ENCODE measurements at places on chromosomes 5 and 9.

DNA sequence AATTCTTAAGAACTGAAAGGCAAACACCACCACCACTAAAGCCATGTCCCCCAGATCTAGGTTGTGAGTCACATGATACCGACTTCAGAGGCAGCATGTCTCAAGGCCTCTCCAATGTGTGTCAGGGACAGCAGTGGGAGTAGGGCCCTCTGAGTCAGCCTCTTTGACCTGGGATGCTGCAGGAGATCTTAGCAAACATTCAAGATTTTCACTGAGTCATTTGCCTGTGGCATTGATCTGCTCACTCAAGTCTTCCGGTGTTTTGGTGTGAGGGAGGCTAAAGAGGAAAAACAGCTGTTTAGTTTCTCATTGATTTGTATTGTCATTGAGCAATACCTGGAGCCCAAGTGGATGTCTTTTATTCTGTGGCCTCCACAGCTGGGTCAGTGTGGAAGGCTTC is 36.1 kb downstream of the TMC1 start:
- DNase-seq = no peak

DNA sequence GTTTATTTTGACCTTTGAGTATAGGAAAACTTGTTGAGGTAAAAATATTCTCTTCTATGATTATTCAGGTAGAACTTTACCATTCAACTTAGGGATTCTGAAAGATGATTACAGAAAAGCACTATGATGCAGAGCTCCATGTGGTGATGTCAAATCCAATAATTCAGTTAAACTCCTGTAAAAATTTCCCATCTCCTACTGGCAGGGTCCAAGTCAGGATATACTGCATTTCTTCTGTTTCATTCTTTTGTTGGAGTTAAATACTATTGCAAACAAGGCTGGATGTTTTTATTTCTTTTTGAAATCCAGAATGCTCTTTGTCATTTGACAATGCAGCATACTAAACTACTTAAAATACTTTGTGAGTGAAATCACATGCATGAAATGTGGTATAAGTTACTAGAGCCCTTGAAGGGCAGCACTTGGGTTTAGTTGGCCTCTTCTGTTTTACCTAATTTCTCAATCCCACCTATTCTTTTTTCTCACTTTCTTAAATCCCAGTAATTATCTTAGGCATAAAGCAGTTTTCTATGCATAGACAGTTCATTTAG is 204.5 kb downstream of the FBXL7 start:
- DNase-seq = no peak

- no peak for DNase-seq
Measured at GRCh38 chr5:6498968-6499367, 50.3 kb downstream of the UBE2QL1 start.

DNA sequence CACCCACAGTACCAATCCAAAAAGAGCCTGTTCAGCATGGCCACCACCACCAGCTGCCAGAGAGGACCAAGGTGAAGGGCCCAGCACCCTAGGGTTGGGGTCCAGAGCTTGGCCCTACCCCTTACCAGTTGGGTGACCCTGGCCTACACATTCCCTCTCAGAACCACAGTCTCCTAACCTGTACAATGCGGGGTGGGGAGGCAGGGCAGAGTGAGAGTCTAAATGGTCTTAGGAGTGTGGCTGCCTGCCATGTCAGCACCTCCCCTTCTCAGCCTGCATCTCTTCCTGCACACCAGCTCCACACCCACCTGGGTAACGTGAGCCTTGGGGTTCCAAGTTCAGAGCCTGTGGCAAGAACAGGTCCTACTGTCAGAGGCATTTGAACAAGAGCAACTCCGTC is 92.2 kb downstream of the C5orf15 start:
- no peak for DNase-seq

GRCh38 chr5:178285399-178286225 is 53.0 kb upstream of the PHYKPL start:
- DNase-seq = no peak

DNA sequence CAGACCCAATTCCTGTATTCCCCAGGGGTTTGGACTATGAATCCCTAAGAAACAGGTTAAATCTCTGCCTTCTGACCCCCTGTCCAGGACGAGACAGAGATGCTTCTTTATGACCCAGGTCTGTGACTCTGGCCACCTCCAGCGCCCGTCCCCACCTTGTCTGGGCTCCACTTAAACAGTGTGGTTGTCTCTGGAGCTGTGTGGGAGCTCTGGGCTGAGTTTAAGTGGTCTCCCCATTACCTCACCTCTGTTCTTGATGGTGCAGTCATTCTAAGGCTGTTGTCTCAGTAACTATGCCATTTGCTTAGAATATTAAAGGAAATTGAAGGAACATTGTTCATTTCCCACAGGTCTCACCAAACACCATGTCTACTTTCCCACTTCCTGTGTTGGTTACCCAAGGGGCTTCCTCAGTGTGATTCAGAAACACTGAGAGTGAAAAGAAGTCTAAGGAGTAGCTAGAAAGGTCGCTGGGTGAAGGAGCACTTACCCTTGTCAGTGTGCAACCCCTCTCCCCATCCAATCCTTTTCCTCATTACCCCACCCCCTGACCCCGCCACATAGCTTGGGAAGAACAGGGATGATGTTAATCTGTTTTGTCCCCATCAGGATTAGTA is 127.8 kb upstream of the CKMT2 start:
- no peak for DNase-seq

DNA sequence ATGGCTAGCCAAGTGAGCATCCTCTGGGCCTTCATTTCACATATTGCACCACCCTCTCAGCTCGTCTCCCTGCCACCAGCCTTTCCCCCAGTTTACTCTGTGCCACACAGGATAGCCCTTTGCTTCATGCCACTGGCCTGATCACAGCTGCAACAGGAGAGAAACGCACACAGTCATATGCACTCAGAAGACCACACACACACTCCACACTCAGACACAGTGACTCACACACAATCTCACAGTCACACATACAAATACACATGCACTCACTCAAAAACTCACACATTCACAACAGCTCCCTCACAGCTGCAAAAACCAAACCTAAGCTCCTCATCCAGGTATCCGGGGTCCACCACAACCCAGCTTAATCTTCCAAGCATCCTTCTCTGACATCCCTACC is 38.7 kb downstream of the TTC39B start:
- no peak for DNase-seq

GRCh38 chr9:119556129-119556875 is 187.1 kb upstream of the BRINP1 start:
- peak; percentile 14 for DNase-seq

- no peak for DNase-seq
Measured at GRCh38 chr9:132005899-132006298, 73.8 kb downstream of the MED27 start.

- no peak for DNase-seq
Measured at GRCh38 chr9:128242828-128243214, 33.0 kb downstream of the GOLGA2 start.

- no peak for DNase-seq
Measured at GRCh38 chr5:82521431-82522051, 243.4 kb upstream of the RPS23 start.

DNA sequence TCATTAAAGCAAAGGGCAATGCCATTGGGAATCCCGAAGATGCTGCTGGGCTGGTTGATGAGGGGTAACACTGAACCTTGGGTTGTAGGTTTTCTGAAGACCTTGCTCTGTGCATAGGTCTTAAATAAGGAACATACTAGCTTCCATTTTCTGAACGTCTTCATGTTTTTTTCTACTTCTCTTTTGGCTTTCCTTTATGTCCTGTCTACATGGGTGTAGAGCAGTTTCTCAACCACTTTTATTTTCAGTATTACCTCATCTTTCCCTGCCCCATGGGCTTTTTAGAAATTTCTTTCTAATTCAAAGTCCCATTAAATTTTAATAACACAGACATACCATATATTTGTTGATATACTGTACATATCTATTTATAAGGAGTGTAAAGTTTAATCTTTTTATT is at the start of gene IFNA14:
Gene IFNA14, minus strand, starts transcription at position 95 of the 400 bp plus-strand sequence. Its CDS starts 70 bp downstream, at position 25.
- DNase-seq = no peak

- no peak for DNase-seq
Measured at GRCh38 chr9:117987945-117988344, 283.7 kb downstream of the TLR4 start.

GRCh38 chr5:119541716-119542115 is 87.6 kb upstream of the FAM170A start:
- no peak for DNase-seq

DNA sequence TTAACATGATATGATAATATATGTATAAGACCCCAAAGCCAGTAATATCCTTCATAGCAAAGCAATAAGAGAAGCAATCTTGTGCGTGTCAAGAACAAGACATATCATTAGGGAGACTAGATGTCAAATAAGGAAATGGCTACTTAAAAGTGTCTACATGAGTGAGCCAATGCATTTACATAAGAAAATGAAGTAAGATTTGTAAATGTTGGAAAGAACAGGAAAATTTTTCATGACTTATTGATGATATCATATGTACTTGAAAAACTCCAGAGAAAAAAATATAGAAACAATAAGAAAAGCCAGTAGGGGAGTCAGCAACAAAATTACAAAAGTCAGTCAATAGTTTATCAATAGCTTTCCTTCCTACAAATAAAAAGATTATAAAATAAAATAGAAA is 13.8 kb upstream of the MCTP1 start:
- DNase-seq = no peak

DNA sequence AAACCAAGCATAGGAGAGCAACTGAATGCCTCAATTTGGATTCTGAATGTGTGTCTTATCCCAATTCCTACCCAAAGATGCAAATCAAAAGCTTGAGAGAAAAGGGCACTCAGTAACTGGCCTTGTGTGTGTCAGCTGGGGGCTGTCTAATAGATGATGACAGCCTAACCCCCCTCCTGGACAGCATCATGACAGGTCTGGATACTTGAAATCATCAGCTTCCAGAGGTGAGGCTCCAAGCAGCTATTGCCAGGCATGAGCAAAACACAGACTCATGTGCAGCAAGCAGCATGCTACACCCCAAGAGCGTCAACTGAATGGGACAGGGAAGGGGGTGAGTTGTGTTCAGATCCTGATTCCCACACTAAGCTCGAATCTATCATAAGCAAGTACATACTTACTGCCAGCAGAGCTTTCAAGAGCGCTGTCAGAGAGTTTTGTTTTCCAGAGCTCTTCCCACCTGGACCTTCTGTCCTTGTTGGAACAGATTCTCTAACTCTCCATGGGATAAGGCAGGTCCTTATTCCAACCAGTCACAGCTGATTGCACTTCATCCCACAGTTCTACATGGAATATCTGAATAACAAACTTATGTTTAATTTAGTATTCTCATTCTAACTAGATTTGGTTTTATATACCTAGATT is 467.5 kb downstream of the DTWD2 start:
- DNase-seq = no peak

GRCh38 chr9:97560851-97561250 is 59.4 kb downstream of the TMOD1 start:
- no peak for DNase-seq

GRCh38 chr5:88729084-88729828 is 153.7 kb downstream of the MEF2C start:
- peak; percentile 62 for DNase-seq

- no peak for DNase-seq
Measured at GRCh38 chr9:133499892-133500270, 21.0 kb upstream of the SLC2A6 start.

GRCh38 chr9:34079181-34079580 is 30.5 kb upstream of the UBAP2 start:
- DNase-seq = no peak

DNA sequence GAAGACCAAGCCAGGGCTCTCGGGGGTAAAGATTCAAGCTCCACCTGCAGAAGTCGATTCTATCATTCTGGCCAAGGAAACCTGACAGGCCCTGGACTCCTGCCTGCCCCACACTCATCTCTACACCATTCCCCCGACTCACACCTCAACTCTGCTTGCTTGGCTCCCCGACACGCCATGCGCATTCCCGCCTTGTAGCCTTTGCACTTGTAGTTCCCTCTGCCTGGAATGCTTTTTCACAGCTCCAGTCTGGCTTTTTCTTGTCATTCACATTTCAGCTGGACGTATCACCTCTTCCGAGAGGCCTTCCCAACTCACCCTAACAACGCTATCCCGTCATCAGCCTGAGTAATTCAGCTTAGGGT is 28.7 kb upstream of the HAND1 start:
- no peak for DNase-seq
